ENCODE measurements at places on chromosomes 11 and 22. TPM values are rescaled to one million over a fixed set of nuclear protein-coding genes. Genes with fewer than 3 reads are reported as not detected.

- DNase-seq, result no peak
These were observed 1.0 kb downstream of the FJX1 start for GRCh38 chr11:35619116-35619854.

GRCh38 chr11:3927129-3927796, 71.8 kb downstream of the STIM1 start:
- DNase-seq, result no peak

Gene CCDC88B
- total RNA-seq, result 2.4 TPM

DNA sequence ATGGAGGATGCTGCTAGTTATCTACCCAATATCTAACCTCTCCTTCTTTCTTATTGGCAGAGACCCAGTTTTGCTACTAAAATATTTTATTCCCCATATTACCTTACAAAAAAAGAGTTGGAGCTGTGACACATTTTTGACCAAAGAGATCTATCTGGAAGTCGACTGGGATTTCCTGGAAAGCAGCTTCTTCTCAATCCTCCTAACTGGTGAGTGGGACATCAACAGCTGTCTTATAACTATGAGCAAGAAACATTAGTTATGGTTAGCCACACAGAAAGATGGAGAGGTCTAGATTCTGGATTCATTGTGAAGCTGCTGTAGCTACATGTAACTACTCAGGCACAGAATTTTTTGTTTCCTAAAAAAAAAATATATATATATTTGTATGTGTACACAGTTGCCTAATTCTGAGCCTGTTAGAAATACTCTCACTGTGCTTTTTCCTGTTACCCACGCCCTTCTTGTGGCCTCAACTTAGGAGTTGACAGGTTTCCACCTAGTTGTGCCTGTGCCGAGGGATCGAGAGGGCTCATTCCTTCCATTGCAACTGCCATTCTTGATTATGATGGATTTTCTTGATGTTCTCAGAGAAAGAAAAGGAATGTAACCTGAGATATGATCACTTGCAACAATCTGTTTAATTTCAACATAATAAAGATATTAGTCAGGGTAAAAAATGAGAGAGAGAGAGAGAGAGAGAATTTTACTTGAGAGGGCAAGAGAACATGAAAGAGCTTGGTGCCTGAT, 142.0 kb downstream of the SLC17A6 start:
- DNase-seq, result no peak

Gene EP300
- 15.5 TPM for total RNA-seq

Gene CATSPERZ
- not detected for total RNA-seq

Gene C11orf21
- total RNA-seq, result 0.10 TPM

Gene RAG2
- not detected for total RNA-seq

Gene SLC16A8
- not detected for total RNA-seq

DNA sequence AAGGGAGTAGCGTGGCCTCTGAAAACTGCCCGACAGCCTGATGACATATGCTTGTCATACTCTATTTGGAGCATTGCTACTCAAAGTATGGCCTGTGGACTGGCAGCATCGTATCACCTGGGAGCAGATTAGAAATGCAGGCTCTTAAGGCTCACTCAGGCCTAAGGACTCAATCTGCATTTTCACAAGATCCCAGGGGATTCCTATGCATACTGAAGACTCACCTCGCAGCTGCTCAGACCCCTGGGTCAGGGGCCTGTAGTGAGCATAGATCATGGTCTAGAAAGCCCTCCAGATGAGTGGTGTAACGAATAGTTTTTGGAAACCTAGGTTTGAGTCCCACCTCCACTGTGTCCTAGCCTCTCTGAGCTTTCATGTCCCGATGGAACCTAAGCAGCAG, 126.3 kb downstream of the FEZ1 start:
- no peak for DNase-seq

DNA sequence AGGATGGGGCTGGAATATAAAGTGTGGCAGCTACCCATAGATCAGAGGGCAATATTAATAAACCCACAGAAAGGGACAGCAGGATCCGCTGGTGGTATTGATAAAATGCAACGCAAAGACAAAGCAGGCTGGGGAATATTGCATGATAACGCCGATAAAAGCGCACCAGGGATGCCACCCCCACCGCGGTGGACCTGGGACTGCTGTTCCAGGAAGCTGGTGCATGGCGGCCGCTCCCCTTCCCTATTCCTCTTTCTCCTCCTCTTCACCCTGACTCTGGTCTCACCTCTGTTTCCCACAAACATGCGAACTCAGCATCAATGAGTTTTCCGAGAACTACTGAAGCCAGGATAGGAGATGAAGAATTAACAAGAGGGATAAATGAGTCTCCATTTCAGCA, 20.2 kb downstream of the SPATA19 start:
- DNase-seq, result no peak

Gene OR52I1
- total RNA-seq, result not detected

- DNase-seq, result no peak
These were observed 136.5 kb downstream of the TRIM29 start for GRCh38 chr11:120001178-120002090.

DNA sequence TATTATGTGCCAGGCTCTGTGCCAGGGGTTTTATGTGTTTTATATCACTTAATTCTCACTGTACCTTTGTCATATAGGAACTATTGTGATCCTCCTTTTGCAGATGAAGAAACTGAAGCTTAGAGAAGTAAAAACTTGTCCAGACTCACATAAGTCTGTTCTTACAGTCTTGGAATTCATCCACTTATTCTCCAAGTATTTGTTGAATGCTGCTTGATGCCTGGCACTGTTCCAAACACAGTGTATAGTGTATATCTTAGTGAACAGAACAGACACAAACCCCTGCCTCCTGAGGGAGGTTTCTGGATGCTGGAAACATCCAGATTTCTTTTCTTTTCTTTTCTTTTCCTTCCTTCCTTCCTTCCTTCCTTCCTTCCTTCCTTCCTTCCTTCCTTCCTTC, 29.0 kb upstream of the FGF3 start:
- DNase-seq, result no peak

DNA sequence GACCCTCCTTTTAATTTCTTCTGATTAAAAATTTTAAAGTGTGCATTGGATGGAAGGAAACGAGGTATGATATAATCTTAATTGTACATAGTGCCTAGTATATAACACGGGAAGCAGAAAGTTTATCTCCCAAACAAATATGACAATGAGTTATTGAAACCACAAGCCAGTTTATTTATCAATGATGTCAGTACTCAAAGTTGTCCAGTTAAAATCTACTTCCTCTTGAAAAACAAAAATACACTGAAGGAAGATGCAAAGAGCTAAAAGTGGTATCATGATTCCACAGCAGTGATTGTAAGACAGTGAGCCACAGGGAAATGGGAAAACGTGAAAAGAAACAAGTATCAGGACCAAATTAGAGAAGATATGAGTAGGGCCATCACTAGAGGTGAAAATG, 18.8 kb upstream of the OR5B21 start:
- no peak for DNase-seq

Gene QSER1
- 43.9 TPM for total RNA-seq
